ENCODE measurements at places on chromosomes 7 and 10.

GRCh38 chr10:129104266-129105045, 362.6 kb upstream of the MGMT start:
- no peak for DNase-seq

DNA sequence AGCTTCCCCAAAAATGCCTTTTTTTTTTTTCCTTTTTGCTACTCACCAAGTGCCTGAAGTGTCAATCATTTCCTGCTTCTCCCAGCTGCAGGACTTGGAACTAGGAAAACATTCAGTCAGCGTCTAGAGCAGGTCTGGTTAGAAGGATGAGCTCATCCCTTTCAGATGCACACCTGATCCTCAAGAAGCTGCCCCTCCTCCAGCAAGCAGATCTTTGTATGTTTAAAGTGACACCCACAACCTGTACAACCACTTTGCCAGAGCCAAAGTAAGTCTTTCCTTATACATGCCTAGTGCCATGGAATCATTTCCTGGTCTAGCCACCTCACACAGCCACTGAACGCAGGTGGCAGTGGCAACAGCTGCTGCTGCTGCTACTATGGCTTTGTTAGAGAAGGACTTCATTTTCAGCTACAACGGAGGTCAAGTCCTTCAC, 10.4 kb upstream of the USP54 start:
- DNase-seq, result peak; percentile 14

DNA sequence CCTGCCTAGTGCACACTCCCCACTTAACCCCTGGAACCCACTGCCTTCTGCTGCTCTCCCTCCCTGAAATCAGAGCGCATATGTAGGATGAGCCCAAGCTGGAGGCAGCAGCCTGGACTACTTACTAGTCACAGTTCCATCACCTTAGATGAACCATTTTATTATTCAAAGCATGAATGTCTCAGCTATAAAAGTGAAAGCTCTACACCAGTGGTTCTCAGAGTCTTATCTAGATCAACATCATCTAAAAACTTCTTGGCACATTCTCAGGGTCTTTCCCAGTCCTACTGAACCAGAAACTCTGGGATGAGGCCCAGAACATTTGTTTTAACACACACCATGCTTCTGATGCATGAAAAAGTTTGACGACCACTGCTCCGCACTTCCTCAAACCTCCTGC, 100.3 kb upstream of the ANK3 start:
- DNase-seq, result no peak

DNA sequence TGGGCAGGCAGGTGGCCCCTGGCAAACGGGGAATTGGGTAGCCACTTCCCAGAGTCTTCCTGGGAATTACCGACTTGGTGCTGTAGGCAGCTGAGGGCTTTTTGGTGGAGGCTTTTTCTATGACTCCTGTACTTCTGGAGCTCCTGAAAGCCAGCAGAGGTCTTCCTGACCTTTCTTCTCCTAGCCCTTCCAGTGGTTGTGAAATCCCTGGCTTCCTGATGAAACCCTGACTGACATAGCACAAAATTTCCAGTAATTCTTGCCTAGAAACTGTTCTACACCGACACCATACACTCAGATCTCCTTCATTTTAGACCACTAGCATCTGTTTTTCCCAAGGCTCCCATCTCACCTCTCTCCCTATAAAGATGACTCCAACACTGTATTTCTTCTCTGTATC, 120.2 kb downstream of the STRA8 start:
- DNase-seq, result no peak

DNA sequence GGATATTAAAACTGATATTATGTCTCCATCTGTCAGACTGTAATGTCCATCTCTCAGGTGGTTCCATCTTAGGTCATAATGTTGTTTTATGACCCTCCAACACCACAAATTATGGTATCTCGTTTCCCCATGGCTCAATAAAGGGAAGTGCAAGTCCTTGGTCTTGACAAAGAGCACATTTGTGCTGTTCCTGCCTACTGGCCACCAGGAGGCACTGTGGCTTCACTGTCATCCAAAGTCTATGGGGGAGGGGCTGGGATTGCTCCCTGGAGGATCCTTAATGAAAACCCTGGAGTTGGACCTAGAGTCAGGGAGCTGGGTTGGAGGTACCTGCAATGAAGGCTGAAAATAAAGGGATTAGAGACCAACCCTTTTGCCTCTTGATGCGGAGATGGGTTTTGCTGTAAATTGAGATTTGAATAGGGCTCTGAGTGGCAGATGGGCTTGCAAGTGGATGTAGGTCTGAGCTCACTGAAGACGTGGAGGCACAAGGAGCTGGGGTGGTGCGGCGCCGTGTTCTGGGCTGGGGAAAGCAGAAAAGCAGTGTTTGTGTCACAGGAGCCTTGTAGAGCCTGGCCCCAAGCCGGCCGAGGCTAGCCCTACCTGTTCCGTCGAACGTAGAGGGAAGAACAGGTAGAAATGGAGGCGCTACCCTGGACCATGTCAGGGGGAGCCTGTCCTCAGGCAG, 180.5 kb upstream of the PRSS58 start:
- DNase-seq, result peak; percentile 62

GRCh38 chr7:98762620-98763019, 107.2 kb downstream of the TMEM130 start:
- no peak for DNase-seq

DNA sequence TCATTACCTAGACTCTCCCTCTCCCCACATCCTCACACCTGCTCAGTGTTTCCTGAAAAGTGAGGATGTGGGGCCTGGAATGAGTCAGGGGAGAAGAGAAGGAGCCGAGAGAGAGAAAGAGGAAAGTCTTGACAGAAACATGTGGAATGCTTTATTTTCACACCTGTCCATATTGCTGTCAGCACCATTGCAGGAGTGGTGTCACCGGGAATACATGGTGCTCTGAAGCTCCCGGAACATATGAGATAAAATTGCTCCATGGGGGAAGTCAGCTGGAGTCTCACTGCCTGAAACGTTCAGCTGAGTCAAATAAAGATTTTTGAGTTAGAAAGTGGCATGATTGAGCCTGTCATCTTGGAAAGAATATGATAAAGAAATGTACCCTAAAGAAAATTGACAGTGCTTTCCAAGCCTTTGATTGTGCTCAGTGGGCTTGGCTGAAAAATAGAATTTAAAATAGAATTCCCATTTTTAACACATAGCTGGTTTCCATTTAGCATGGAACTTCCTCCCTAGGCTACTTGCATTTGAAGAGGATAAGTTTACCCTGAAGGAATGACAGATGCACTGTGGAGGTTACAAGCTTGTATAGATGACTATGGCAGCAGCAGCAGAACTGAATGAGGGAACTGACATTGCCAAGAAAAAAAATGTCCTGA, 182.4 kb downstream of the PCLO start:
- DNase-seq, result no peak
